ENCODE measurements at places on chromosomes 3 and 15.

GRCh38 chr3:25503898-25504301 lies 75.8 kb downstream of the RARB start:
- no peak for DNase-seq

GRCh38 chr3:53518495-53518981 lies 24.1 kb downstream of the CACNA1D start:
- DNase-seq: no peak

GRCh38 chr3:22121068-22121701 lies 370.2 kb upstream of the ZNF385D start:
- DNase-seq: no peak

- DNase-seq: no peak
Measured at GRCh38 chr3:62876064-62876463, 848 bp upstream of the CADPS start.

- no peak for DNase-seq
Measured at GRCh38 chr3:65170390-65171042, 482.7 kb upstream of the ADAMTS9 start.

- no peak for DNase-seq
Measured at GRCh38 chr3:178022599-178022998, 513.6 kb upstream of the KCNMB2 start.

DNA sequence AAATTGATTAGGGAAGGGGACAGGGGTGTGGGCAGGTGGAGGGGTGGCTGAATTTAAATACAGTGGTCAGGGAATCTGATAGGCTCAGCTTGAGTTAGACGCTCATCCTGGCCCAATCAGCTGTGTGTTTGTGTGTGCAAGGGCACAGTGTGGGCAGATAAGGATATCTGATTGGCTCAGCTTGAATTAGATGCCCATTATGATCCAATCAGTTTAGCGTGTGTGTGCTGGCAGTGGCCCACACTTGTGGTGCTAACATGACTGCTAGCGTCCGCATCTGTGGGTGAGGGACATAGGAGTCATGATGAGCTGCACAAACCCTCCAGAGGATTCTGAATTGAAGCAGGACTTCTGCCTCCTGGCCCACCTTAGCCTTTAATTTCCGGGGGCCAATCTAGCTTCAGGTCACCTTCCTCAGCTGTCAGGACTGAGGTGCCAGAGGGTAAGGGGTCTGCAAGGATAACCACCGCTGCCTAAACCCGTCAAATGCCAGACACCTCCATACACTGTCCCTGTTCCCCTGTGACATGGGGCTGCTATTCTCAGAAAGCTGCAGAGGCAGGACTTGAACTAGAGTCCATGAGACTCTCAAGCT lies 97.3 kb downstream of the CORO2B start:
- no peak for DNase-seq
